ENCODE measurements at places on chromosomes 16 and 17.

GRCh38 chr17:73465130-73465952, 153.5 kb upstream of the CDC42EP4 start:
- DNase-seq: no peak

GRCh38 chr17:14346801-14347200, 45.9 kb downstream of the HS3ST3B1 start:
- DNase-seq: no peak

DNA sequence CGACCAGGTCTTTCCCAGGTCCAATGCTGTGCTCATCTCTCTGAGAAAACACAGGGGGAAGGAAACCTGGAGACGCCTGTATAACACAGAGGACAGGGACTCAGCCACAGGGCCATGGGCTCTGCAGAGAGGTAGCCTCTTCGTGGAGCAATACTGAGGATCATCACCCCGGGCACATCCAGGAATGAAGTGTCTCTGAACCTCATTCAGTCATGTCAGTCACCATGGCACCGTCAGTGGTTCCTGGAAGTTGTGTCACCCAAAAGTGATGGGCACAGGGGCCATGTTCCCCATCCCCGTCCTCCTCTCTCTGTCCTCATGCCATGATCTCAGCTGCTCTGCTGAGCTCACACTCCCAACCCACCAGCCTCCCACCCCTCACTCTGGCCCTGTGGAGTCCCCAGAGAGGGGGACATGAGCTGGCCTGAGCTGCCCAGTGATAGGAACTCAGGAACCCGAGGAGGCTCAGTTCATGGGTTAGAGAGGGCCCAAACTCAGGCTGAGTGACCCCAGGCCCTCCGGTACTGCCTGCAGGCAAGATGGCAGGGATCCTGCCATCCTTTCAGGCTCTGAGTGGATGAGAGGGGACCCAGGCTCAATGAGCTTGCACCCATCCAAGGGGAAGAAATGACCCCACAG, 53.4 kb downstream of the PITPNM3 start:
- no peak for DNase-seq

GRCh38 chr17:33523577-33523981, 230.5 kb upstream of the ASIC2 start:
- DNase-seq: peak; percentile 42

DNA sequence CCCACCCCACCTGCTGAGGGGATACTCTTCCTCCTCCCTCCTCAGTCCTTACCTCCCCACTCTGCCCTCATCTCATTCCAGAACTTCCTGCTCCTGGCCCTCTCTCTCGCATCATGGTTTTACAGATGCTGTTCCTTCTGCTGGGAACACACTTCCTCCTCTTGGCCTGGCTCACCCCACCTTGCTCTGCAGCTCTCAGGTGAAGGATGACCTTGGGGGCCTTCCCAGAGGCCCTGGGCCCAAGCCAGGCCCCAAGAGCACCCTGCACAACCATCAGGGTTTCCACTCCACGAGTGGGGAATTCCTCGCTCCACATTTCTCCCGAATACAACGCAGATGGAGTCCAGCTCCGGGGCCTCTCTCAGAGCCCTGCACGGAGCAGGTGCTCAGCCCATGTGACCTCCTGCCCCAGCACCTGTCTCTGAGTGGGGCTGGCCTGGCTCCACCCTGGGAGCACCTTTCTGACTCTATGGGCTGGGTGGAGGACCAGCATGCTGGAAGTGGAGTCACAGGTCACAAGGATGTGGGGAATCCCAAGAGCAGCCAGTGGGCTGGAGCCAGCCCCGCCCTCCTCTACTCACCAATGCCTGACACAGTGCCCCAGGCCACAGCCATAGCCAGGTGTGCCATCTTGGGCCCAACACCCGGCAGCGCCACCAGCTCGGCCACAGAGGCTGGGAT, 4.5 kb downstream of the NTHL1 start:
- no peak for DNase-seq

DNA sequence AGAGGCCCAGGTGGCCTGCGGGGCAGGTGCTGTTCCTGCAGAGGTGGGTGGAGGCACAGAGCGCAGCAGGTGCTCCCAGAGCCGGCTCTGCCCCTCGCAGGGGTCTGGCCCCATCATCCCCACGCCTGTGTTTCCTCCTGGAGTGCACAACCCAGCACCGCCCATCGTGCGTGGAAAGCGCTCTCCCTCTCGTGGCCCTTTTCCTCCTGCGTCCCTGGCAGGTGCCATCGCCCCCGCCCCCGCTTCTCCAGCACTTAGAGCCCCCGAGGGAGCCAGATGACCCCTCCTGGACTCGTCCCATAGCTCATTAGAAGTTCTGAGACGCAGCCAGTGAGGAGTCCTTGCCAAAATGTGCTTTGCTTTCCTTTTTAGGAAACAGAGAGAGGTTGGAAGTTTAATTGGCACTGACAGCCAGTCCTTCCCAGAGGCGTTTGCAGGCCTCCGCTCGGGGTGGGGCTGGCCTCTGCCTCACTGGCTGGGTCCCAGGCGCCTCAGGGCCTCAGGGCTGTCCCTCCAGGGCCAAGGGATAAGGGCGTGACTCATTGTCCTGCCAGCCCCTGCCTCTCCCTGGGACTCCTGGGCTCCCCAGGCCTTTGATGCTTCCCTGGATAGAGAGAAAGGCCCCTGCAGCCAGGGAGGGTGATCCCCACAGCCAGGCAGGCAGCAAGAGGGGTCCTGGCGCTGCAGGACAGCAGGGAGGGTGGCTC, 32.2 kb upstream of the CHMP6 start:
- DNase-seq: no peak

- no peak for DNase-seq
Measured at GRCh38 chr16:27620541-27620940, 70.6 kb downstream of the KATNIP start.

DNA sequence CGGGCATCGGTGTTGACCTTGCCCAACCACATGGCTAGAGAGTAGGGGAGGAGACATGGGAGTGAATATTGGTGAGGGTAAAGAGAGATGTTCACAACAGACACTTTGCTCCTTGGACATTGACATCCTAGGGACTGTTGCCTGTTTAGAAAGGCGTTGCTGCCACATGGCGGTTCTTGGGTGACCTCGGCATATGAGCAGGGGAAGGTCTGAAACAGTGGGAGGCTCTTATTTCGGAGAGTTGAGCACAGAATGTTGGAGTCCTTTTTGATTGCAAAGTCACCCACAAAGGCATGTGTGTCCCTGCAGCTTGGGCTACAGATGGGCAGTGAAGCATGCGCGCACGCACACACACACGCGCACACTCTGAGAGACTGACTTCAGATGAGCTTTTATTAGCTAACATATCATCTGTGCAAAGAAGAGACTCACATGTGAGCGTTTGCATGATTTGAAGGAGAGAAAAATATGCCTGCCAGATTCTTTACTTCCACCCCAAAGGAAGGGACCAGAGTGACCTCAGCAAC, 104.4 kb downstream of the SHISA9 start:
- no peak for DNase-seq

GRCh38 chr16:88783391-88784073, 1.5 kb downstream of the PIEZO1 start:
- peak; percentile 38 for DNase-seq

- DNase-seq: peak; percentile 66
Measured at GRCh38 chr16:68710211-68710610, 26.9 kb upstream of the CDH1 start.

GRCh38 chr17:6755281-6755680, 565 bp upstream of the XAF1 start:
- DNase-seq: no peak

DNA sequence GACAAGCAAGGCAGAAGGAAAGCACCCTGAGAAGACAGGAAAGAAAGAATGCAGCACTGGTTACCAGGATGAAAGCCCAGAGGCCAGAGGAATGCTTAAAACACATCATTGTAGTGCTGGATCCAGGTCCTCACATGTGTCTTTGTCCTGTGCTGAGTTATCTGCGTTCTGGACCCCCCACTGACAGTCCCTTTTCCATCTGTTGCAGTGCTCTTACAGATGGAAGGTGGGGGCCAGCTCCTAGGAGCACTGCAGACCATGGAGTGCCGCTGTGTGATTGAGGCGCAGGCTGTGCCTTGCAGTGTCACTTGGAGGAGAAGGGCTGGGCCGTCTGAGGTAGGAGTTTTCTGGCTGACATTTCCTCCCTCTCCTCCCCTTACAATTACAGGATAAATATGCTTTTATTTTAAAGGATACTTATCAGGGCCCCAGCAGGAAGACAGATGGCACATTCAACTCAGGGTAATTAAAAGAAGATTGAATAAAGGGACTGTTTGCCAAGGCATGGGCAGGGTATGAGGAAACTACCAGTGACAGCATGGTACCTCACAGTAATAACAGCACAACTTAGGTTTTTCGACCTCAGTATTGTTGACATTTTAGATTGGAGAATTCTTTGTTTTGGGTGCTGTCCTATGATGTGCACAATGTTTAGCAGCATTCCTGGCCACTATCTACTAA, 3.0 kb downstream of the EME1 start:
- DNase-seq: no peak

GRCh38 chr17:1402262-1402586, 2.2 kb upstream of the YWHAE start:
- no peak for DNase-seq

DNA sequence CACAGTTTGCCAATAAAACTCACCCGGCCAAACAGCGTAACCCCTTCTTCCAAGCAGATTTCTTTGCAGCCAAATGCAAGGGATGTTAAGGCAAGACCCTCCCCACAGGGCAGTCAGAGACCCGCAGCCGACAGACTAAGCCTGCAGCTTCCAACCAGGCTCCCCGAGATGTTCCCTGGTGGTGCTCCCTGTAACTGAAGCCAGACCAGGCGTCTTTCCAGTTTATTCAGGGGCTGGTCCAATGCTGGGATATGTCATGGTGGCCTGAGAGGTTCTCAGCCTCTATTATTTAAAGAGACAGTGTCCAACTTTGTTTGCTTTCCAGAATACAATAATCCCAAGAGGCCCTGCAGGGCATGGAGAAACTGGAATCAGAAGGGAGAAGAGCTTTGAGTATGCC, at the start of gene PMP22:
Gene PMP22, minus strand, starts transcription at position 196 of the 400 bp plus-strand sequence. CDS start 4,599 bp downstream, outside the sequence.
- no peak for DNase-seq

DNA sequence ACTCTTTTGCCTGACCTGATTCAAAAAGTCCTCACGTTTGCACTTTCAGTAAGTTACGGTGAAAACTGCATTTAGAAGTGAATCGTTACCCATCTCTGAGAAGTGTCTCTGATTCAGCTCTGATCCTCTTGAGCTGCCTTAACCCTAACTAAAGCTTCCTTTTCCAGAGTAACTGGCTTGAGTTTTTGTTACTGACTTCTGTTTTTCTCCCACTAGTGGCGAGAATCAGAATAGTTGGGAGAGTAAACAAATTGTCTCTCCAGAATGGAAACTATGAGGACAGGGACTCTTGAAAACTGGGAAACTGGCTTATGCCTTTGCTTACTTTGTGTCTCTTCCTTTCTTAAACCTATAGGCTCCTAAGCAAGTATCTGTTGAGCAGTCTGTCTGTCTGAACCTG, 31.3 kb upstream of the KPNB1 start:
- DNase-seq: no peak

DNA sequence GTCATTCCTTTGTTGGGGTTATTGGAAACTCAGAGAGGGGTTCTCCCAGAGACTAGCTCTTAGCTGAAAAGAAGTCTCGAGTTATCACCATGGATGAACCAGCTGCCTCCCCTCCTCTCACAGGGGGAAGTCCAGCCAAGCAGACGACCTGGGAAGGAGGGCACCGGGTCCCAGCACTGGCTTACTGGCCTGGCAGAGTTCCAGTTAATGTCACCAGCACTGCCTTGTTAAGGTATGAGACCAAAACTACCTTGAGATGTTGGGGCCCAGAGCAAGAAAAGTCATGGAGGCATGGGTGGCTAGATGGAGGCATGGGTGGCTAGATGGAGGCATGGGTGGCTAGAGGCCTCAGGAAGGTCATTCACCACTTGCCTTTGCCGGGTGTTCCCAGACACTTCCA, 72.4 kb downstream of the WIPI1 start:
- DNase-seq: no peak

All from MV-4-11 (cell line).